Hippocampal formation (tissue), 2 donors: ENCODE measurements at places on chromosomes 7 and 10.

DNA sequence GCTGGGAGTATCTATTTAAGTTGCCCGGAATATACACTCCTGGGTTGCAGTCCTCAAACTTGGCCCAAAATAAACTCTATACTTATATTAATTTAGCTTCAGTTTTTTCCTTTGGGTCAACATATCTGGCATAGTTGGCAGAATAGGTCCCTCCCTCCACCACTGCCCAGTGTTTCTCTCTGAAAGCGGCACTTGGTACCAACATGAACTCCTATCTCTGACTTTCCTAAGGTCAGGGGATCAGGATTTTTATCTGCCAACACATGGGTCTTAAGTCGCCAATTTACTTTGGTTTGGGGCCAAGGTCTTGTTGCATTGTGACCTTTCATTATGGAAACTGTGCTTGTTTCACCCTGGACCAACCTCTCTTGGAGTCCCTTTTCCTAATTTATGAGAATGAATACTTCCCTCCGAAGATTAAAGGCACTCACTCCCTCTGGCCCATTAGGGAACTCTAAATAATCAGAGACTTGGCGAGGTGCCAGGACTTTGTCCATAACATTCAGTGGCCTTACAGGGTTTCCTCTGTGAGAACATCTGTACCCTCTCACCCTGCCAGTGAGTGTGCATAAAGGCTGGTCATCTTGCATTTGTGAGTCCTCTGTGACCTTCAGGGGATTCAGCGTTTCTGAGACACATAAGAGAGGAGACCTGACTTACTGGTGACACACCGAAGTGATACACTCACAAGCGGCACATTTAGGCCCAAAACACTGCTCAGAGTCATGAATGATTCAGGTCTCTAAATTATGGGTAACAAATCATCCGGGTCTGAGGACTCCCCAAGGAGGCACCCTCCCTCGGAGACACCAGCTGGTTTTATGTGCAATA lies 19.7 kb upstream of the FKBP9 start:
- DNase-seq = no peak

- DNase-seq = no peak
Measured at GRCh38 chr10:127498087-127498486, 51.0 kb upstream of the NPS start.

GRCh38 chr7:2873146-2873545 lies 29.0 kb upstream of the GNA12 start:
- no peak for DNase-seq

DNA sequence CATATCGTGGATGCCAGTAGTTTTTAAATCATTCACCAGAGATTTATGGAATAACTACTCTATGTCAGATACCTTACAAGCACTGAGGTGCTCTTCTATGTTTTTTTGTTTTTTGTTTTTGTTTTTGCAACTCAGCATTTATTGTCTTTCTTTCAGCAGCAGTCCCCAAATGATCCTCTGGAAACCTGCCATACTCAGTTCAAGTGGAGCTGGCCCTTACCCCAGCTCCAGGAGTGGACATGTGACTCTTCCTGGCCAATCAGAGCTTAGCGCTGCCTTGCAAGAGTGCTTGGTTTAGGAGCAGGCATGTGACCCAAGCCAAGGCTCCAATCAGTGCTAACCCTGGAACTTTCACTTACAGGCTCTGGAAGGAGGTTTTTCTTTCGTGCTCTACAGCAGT lies 356.6 kb upstream of the ZMIZ1 start:
- DNase-seq = no peak

GRCh38 chr10:86182150-86182549 lies 184.4 kb downstream of the GRID1 start:
- peak; percentile 82 for DNase-seq

DNA sequence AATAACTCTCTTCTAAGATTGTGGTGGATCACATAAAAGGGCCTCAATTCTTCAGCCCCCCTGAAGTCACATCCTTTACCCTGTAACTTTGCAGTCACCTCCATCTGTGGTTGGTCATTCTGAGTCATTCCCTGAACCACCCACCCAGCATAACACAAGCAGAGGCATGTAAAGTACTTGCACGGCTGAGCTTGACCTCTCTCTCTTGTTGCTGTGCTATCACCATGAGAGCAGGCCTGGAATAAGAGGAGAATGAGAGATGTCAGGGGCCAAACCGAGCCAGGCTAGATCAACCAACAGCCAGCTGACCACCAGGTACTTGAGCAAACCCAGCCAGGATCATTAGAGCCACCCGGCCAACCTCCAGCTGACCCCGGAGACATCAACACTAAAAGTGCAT lies 13.5 kb upstream of the STK17A start:
- DNase-seq = no peak

- no peak for DNase-seq
Measured at GRCh38 chr10:78947226-78947625, 121.5 kb upstream of the ZMIZ1 start.

GRCh38 chr7:130961128-130961601 lies 227.2 kb upstream of the KLF14 start:
- DNase-seq = no peak
